ENCODE measurements at places on chromosomes 1 and 21.

- no peak for DNase-seq
Observed at GRCh38 chr1:39690794-39691382, 345 bp downstream of the HPCAL4 start.

DNA sequence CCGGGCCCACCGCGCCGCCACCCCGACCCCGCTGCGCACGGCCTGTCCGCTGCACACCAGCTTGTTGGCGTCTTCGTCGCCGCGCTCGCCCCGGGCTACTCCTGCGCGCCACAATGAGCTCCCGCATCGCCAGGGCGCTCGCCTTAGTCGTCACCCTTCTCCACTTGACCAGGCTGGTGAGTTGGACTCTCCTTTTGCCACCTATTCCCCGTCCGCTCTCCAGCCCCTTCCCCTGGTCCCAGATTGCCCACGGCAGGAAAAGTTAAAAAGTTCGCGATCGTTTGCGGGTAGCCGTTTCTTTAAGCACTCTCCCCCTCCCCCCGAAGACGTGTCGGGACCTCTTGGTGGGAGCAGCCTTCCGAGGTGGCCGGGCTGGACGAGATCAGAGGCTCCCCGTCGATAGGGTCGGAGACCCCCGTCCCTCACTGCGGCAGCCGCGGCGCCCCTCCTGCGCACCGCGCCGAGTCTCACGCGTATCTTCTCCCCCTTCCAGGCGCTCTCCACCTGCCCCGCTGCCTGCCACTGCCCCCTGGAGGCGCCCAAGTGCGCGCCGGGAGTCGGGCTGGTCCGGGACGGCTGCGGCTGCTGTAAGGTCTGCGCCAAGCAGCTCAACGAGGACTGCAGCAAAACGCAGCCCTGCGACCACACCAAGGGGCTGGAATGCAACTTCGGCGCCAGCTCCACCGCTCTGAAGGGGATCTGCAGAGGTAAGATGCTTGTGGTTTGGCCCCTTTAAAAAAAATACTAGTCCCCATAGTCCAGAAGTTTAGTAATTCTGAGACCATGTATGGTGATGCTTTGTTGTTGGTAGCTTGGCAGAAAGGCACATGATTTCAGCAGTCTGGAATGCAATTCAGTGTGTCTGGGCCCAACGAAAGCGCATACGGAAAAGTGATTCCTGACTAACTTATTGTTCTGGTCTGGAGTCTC lies 576 bp downstream of the CCN1 start:
- DNase-seq = peak; percentile 86

DNA sequence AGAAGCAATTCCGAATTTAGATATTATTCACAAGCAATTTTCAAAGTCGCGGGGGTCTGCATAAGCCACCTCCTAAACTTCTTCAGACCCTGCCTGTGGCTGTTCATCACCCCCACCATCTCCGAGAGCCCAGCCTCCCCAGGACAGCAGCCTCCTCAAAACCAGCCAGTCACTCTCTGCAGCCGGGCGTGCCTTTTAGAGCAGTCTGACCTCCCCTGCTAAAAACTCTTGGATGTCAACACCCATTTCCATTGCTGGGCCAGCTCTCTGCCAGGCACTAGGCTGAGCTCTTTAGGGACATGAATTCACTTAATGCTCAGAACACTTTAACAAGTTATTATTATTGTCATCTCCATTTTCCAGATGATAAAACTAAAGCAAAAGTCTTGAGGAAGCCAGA lies 11.7 kb downstream of the ADPRS start:
- no peak for DNase-seq

DNA sequence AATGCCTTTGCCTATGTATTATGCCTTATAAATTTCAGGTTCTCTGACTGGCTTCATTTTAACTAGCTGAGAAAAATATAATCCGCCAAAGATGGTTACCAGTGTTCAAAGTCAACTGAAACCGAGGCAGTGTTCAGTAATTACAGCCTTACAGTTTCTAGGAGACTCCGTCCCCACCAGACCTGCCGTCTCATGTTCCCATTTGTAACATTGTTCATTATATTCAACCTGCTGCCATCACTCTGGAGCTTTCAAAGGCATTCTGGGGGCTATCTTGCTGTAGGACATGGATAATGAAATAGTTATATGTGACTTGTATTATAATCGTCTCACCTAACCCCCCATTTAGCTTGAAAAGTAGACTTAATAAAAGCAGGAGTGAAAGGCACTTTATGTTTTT lies 302.5 kb downstream of the RWDD3 start:
- DNase-seq = no peak

- no peak for DNase-seq
Observed at GRCh38 chr1:226078374-226078773, 15.9 kb downstream of the H3-3A start.

GRCh38 chr1:203216274-203217138 lies 13.0 kb downstream of the CHIT1 start:
- peak; percentile 67 for DNase-seq

Measured in right hindlimb (tissue), 1 donor.